ENCODE measurements at places on chromosomes 3 and 15. TPM values are rescaled to one million over a fixed set of nuclear protein-coding genes. Genes with fewer than 3 reads are reported as not detected.

Gene NPAP1
- polyA plus RNA-seq: not detected

Gene CILP
- polyA plus RNA-seq: not detected

Gene ARL14
- polyA plus RNA-seq: not detected

Gene OSTN
- not detected for polyA plus RNA-seq

Gene GTF2A2
- 126 TPM for polyA plus RNA-seq

Gene ADAMTS9
- polyA plus RNA-seq: 2.7 TPM

Gene NUDT16
- 13.2 TPM for polyA plus RNA-seq

Gene WDR76
- polyA plus RNA-seq: 19.0 TPM

Gene ESYT3
- 0.53 TPM for polyA plus RNA-seq

Gene DCUN1D1
- polyA plus RNA-seq: 6.7 TPM

Gene MYZAP
- polyA plus RNA-seq: 0.51 TPM

Gene SENP2
- 11.2 TPM for polyA plus RNA-seq

Gene VWA5B2
- 8.0 TPM for polyA plus RNA-seq

Gene ILDR1
- 1.2 TPM for polyA plus RNA-seq

Gene LEO1
- 8.7 TPM for polyA plus RNA-seq

Gene MYNN
- polyA plus RNA-seq: 2.9 TPM

Gene GOLGA6A
- not detected for polyA plus RNA-seq

Gene HYAL1
- polyA plus RNA-seq: 1.6 TPM

Gene NTRK3
- 12.5 TPM for polyA plus RNA-seq

Gene RARB
- 3.7 TPM for polyA plus RNA-seq

Gene MYL3
- 4.8 TPM for polyA plus RNA-seq

Gene ERICH6
- polyA plus RNA-seq: not detected

Gene TM4SF1
- 41.2 TPM for polyA plus RNA-seq

Gene GOLGA6B
- not detected for polyA plus RNA-seq

Gene SLC22A13
- not detected for polyA plus RNA-seq

Measured in brain (organoid and tissue), 16 donors.